Thoracic aorta (tissue), 2 donors: ENCODE measurements at places on chromosomes 6 and 20.

DNA sequence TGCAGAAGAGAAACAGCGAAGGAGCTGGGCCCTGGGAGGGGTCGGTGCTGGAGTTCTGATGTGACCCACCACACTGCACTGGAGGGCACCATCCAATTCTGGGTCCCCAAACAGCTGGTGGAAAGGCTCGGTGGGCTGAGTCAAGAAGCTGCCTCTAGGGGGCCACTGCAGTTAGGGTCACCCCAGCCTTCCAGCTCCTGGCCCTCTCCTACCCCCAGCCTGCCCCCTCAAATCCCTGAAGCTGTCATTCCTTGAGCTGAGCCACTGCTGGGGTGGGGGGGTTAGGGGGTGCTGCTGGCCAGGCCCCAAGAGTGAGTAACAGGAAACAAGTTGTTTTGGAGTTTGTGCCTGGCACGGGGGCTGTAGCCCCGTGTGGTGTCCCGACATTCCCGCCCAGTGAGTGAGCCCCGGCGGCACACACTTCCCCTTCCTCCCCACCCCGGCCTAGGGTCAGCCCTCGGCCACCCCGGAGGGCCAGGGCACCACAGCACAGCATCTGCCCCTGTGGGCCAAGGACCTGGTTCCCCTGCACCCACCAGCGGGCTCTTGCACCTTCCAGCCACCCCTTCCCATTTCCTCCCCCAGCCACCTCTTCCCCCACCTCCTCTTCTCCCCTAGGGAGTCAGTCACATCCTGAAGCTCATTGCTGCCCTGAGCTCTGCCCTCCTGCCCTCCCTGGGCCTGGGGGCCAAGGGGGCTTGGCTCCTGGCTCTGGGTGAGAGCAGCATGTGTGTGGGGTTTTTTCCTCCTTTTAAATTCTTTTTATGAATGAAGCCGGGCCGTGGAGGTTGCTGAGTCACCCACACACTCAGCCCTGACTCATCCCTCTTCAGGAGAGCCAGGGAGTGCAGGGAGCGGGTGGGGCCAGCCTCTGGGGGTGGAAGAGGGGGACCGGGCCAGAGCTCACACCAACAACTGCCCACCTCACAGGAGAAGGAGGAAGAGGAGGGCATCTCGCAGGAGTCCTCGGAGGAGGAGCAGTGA, 4.6 kb downstream of the SMIM29 start:
- peak; percentile 85 for DNase-seq

- DNase-seq, result no peak
Measured at GRCh38 chr20:37885593-37886503, 17.1 kb upstream of the VSTM2L start.

DNA sequence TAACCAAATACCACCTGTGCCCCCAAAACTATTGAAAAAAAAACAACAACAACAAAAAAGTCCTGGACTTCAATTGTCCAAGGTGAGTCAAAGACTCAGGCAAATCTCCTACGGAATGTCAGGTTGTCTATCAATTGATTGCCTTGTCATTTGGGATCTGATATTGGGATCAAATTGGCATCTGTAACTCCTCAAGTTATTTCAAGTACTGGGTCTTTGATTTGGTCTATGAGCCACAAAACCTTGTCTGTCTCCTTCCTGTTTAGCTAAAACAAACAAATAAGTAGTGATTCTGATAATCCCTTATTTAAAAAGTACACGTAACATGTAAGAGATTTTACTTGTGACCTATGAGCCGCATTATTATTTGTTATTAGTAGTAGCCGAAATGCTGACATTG, 231.6 kb upstream of the ZNF217 start:
- no peak for DNase-seq

DNA sequence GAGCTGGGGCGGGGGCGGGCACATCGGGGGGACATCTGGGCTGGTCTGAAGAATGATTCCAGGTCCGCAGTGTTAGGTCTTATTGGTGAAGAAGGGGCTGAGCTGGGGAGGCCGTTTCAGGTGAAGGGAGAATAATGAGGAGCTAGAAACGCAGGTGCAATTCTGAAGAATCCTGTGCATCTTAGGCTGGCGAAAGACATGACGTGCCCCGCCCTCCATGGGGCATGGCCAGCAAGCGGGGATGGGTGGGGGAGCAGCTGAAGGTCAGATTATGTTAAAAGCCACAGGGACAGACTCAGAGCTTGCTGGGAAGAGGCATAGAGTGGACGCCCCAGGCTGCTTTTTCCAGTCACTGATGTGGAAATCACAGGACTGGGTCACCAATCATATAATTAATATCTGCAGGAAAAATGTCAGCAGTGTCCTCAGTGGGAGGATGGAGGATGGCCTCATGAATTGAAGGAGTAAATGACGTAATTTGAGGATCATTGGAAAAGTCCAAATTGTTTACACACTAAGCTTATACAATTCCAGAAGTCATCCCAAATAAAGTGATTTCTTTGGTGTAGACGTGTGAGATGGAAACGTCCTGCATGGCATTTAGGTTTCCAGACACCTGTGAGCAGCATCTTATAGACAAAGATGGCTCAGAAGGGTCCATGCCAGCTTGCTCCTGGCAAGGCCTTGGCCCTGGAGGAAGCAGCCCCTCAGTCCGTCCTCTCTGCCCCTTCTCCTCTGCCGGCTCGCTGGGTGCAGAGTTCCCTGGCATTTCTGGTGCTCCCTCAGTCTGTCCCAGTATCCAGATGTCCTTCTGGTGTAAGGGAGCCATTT, 109.6 kb upstream of the FRMD1 start:
- no peak for DNase-seq

- DNase-seq, result no peak
Measured at GRCh38 chr20:61322151-61322865, 70.2 kb downstream of the CDH4 start.

- no peak for DNase-seq
Measured at GRCh38 chr6:163122365-163122764, 292.2 kb upstream of the QKI start.
